WTC11 (cell line): ENCODE measurements at places on chromosomes 12 and 14. TPM values are rescaled to one million over a fixed set of nuclear protein-coding genes. Genes with fewer than 3 reads are reported as not detected.
A peak's percentile ranks its signal among the peaks of the same experiment; 100 is the strongest.

- peaks cover 40% of the 10 kb centered on the region for H3K4me1 ChIP-seq
- H3K27me3 ChIP-seq = peaks cover 25% of the 10 kb centered on the region
- DNase-seq = peak; percentile 83
- no peaks in the 10 kb centered on the region for H3K36me3 ChIP-seq
- peak overlapping the region; percentile 91 for H3K27ac ChIP-seq
These were observed 6.3 kb upstream of the CTDSP2 start for GRCh38 chr12:57852620-57853500.

DNA sequence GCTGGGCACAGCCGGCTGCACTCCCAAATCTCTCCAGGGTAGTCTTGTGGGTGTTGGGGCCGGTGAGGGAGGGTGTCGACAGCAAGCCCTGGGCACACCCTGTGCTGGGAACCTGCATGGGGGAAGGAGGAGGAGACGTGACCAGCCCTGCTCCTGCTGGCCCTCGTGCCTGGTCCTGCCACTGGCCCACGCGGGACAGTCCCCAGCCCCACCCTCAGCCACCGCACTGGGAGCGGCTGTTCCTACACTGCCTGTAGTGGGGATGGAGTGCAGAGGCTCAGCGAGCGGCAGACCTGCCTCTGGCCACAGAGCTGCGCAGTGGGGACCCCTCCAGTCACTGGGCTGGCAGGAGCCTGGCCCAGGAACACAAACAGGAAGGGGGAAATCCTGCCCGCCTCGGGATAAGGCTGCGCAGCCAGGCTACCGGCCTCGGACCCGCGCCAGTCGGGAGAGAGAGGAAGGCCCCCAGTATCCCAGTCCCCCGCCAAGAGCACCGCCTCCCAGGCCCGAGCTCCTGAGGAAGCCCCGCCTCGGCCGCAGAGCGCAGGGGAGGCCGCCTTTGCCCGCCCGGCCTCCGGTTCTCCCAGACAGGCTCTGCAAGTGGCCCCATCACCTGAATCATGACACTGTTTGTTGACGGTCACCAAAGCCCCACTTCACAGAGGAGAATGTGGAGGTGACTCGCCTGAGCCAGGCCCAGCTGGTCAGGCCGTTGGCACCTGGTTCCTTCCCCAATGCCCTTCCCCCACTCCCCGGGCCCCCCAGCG lies 10.6 kb downstream of the AHNAK2 start:
- H3K4me3 ChIP-seq = peak overlapping the region; percentile 53
- no peak overlapping the region for H3K27ac ChIP-seq
- DNase-seq = peak; percentile 47

- no peak for DNase-seq
- peak overlapping the region; percentile 42 for H3K27ac ChIP-seq
- H3K4me3 ChIP-seq = no peak overlapping the region
- H3K36me3 ChIP-seq = no peaks in the 10 kb centered on the region
These were observed 26.2 kb downstream of the KITLG start for GRCh38 chr12:88553941-88554658.

DNA sequence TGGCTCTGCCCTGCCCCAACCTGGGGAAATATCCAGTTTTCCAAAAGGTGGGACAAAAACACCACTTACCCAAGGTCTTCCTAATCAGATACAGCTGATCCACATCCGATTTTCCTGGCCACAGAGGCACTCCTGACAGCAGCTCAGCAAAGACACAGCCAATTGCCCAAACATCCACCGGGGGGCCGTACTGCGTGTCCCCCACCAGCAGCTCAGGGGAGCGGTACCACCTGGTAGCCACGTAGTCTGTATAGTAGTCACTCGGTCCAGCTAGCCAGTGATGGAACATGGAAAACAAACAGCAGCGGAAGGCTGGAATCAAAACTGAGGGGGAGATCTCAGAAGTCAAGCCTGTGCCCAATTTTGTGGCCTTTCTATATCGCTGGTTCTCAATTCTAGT lies 28.8 kb downstream of the DMAC2L start:
- H3K36me3 ChIP-seq = no peaks in the 10 kb centered on the region
- peak; percentile 57 for DNase-seq
- peak overlapping the region; percentile 63; the same call in 1 of the 2 replicates for H3K27ac ChIP-seq
- no peaks in the 10 kb centered on the region for H3K27me3 ChIP-seq

DNA sequence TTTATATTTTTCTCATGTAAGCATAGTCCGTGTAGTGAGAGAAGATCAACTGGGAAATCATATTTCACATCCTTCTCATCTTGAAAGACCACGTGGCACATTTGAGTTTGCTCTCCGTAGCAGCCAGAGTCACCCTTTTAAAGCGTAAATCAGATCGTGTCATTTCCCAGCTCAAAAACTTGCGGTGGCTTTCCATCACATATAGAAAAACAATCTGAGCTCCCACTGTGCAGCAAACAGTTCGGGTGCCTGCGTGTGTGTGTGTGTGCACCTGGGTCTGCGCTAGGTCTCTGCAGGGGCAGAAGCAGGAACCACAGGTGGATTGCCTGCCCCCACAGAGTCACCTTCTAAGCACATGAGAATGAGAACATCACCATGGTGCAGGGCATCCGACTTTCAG lies 338.2 kb downstream of the TRHDE start:
- DNase-seq = peak; percentile 11
- peaks cover 74% of the 10 kb centered on the region for H3K4me1 ChIP-seq
- peaks cover 24% of the 10 kb centered on the region for H3K36me3 ChIP-seq
- peak overlapping the region; percentile 98 for H3K27ac ChIP-seq
- H3K27me3 ChIP-seq = no peaks in the 10 kb centered on the region

GRCh38 chr12:12017798-12018197 lies 52.9 kb upstream of the BCL2L14 start:
- no peak overlapping the region for H3K27ac ChIP-seq
- H3K36me3 ChIP-seq = no peaks in the 10 kb centered on the region
- no peak overlapping the region for H3K4me3 ChIP-seq
- no peaks in the 10 kb centered on the region for H3K27me3 ChIP-seq

DNA sequence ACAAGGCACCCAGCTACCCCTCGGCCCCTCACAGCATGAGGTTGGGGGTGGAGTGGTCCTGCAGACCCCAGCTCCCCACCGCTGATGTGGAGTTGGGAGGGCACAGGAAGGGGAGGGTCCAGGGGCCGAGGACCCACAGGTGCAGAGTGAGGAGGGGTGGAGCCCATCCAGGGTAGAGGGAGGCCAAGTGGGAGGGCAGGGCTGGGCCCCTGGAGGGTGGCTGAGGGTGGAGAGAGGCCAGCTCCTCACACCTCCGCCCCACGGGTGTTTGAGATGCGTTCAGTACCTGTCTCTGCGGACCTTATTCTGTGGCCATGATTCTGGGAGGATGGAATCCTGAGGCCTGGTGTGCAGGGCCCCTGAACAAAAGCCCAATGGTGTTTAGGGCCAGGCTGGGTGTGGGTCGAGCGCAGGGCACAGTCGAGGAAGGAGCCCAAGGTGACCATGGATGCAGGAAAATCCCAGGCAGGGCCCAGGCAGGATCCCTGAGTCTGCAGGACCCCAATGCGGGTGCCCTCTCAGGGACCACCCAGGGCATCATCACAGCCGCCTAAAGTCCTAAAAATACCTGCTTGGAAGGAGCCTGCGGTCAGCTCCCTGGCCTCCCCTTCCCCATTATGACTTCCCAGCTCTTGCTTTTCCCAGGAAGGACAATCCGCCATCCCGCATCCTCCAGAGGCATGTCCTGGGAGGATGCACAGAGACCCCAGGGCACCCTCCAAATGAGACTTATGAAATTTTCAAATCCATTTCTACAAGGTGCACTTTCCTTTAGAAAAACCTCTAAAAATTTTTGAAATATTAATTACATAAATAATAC lies 377.1 kb upstream of the SFSWAP start:
- no peak for DNase-seq
- H3K36me3 ChIP-seq = peaks cover 8% of the 10 kb centered on the region; the same call in 1 of the 2 replicates
- peaks cover 9% of the 10 kb centered on the region for H3K27me3 ChIP-seq
- H3K4me1 ChIP-seq = peaks cover 27% of the 10 kb centered on the region
- H3K4me3 ChIP-seq = no peak overlapping the region

DNA sequence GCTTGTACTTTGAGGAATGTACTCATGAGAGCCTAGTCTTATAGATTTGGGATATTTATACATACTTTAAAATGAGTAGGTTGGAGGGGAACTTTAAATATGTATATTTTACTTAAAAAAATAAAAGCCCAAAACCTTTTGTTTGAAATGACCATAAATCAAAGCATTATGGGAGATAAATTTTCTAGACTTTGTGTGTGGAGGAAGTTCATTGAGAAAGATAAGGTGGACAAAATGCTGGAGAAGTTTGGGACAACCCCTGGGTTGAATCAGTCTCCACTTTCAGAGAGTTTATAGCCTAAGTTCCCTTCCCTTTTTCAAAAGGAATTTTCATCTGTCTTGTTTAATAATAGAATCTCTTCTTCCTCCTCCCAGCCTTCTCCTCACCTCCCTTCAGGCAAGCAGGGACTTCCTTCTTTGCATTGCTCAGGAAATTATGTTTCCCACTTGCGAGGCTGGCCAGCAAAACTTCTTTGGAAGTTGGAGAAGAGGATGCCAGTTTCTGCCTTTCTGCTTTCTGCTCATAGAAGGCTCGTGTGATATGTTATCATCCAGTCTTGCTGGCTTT lies 54.2 kb downstream of the CHST11 start:
- H3K36me3 ChIP-seq = peaks cover 6% of the 10 kb centered on the region
- peaks cover 57% of the 10 kb centered on the region for H3K4me1 ChIP-seq
- no peaks in the 10 kb centered on the region for H3K27me3 ChIP-seq
- H3K27ac ChIP-seq = no peak overlapping the region

GRCh38 chr12:19198272-19198671 lies 68.7 kb downstream of the PLEKHA5 start:
- no peak for DNase-seq
- no peak overlapping the region for H3K4me3 ChIP-seq
- H3K4me1 ChIP-seq = peaks cover 52% of the 10 kb centered on the region
- no peaks in the 10 kb centered on the region for H3K36me3 ChIP-seq
- H3K27ac ChIP-seq = no peak overlapping the region
- no peaks in the 10 kb centered on the region for H3K27me3 ChIP-seq

DNA sequence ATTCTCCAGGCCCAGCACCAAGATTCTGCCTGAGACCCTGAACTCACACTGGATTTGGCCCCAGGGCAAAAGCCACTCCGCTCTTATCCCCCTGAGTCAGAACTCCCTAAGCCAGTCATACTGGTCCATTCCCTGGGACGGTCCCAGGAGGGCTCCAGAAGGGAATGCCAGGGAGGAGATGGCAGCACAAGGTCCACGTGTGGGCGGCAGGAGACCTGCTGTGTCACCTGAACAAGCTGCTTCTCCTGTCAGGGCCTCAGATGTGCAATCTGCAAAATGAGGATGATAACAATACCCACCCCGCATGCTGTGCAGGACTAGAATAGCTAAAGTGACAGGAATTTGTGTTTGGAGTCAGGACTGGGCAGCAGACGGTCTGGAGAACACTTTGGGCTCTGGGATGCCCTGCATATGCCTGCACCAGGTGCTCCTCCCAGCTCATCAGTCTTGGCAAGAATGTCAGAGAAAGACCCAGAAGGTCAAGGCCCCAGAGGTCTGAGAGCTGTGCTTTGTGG lies 40.3 kb downstream of the CMKLR1 start:
- H3K27me3 ChIP-seq = no peaks in the 10 kb centered on the region
- H3K4me3 ChIP-seq = no peak overlapping the region
- H3K36me3 ChIP-seq = no peaks in the 10 kb centered on the region
- no peak overlapping the region for H3K27ac ChIP-seq

- no peaks in the 10 kb centered on the region for H3K36me3 ChIP-seq
- no peak overlapping the region for H3K4me3 ChIP-seq
- peaks cover 43% of the 10 kb centered on the region for H3K27me3 ChIP-seq
- H3K4me1 ChIP-seq = no peaks in the 10 kb centered on the region; the same call in 1 of the 2 replicates
- H3K27ac ChIP-seq = peak overlapping the region; percentile 16; the same call in 1 of the 2 replicates
These were observed 63.4 kb upstream of the MYL2 start for GRCh38 chr12:110983811-110984210.

- no peak overlapping the region for H3K4me3 ChIP-seq
- H3K4me1 ChIP-seq = no peaks in the 10 kb centered on the region
- no peak for DNase-seq
These were observed 258.9 kb downstream of the DPF3 start for GRCh38 chr14:72634691-72635616.

DNA sequence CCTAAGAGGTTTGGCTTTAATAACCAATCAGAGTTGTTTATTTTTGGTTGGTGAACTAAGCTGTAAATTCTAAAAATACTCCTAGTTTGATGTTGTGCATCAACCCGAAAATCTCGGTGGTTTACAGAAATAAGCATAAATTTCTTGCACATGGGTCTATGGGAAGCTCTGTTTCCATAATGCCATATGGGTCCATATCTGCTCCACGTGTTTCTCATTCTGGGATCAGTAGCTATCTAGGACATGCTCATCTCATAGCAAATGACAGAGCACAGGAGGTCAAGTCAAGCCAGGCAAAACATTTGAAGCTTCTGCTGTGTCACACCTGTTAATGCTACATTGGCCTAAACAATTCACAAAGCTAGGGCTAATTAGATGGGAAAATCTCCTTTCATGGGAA lies 23.1 kb downstream of the NUP37 start:
- peaks cover 27% of the 10 kb centered on the region for H3K36me3 ChIP-seq
- no peak for DNase-seq
- H3K27ac ChIP-seq = no peak overlapping the region
- H3K4me3 ChIP-seq = no peak overlapping the region

GRCh38 chr12:45298721-45299692 lies 83.1 kb downstream of the ANO6 start:
- H3K27me3 ChIP-seq = no peaks in the 10 kb centered on the region
- H3K4me3 ChIP-seq = no peak overlapping the region
- H3K27ac ChIP-seq = peak overlapping the region; percentile 53
- H3K4me1 ChIP-seq = peaks cover 12% of the 10 kb centered on the region

DNA sequence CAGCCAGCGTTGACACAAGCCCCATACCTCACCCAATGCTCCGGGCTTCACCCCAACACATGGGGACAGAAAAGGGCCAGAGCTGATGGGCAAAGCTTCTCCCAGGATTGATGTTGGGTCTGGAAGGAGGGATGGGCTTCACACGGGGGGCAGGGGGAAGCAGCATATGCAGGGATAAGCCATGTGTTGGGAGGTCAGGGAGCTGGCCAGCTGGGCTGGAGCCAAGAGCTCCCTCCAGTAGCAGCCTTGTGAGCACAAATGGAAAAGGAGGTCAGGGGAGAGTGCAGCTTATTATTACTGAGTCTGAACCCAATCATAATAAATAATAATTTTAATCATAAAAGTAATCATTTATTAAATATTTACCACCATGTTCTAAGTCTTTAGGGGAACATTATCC lies 9.3 kb downstream of the PLEKHD1 start:
- H3K27ac ChIP-seq = no peak overlapping the region
- no peak overlapping the region for H3K4me3 ChIP-seq
- H3K4me1 ChIP-seq = no peaks in the 10 kb centered on the region
- H3K27me3 ChIP-seq = no peaks in the 10 kb centered on the region; the same call in 1 of the 2 replicates
- no peak for DNase-seq
- H3K36me3 ChIP-seq = no peaks in the 10 kb centered on the region

GRCh38 chr14:53542732-53543131 lies 389.6 kb upstream of the DDHD1 start:
- no peak for DNase-seq
- H3K36me3 ChIP-seq = no peaks in the 10 kb centered on the region
- H3K27me3 ChIP-seq = no peaks in the 10 kb centered on the region
- H3K4me1 ChIP-seq = peaks cover 7% of the 10 kb centered on the region; the same call in 1 of the 2 replicates

GRCh38 chr12:119819322-119819721 lies 57.8 kb downstream of the CIT start:
- H3K27ac ChIP-seq = no peak overlapping the region; the same call in 1 of the 2 replicates
- no peaks in the 10 kb centered on the region; the same call in 1 of the 2 replicates for H3K27me3 ChIP-seq
- no peak for DNase-seq
- no peak overlapping the region for H3K4me3 ChIP-seq
- peaks cover 46% of the 10 kb centered on the region for H3K36me3 ChIP-seq
- no peaks in the 10 kb centered on the region for H3K4me1 ChIP-seq

Gene DPY19L2
- total RNA-seq = 3.1 to 3.4 TPM (median 3.3 TPM) in 3 replicates

Gene KLRC1
- total RNA-seq = not detected in 3 replicates

Gene TRPV4
- 2.9 to 5.4 TPM (median 5.1 TPM) in 3 replicates for total RNA-seq

Gene HEATR5A
- total RNA-seq = 29.6 to 36.2 TPM (median 31.6 TPM) in 3 replicates

Gene OVCH1
- total RNA-seq = 0.04 to 0.25 TPM in 2 of 3 replicates, not detected in the other

Gene LTBR
- total RNA-seq = 4.0 to 6.1 TPM (median 4.5 TPM) in 3 replicates

Gene SMCO3
- total RNA-seq = not detected in 3 replicates

Gene PZP
- 0.15 to 0.25 TPM (median 0.18 TPM) in 3 replicates for total RNA-seq

Gene HOXC4
- 0.14 to 0.46 TPM (median 0.30 TPM) in 3 replicates for total RNA-seq
